ENCODE measurements at places on chromosomes 12 and 14.

DNA sequence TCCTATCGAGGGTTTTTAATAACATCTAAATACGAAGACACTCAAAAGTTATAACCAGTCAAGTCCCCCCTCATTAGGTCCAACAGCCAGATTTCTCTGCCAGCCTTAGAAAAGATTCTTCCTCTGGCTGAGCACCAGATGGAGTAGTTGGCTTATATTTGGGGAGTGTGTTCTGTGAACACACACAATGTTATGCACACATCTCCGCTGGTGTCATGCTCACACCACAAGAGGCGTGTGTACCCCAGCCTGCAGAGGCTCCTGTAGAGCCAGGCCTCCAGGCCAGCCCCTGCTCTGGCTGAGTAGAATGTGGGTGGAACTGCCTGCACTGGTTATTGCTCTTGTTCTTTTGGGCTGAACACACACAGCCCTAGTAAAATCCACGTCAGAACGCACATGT lies 64.0 kb downstream of the PIWIL1 start:
- DNase-seq, result no peak

GRCh38 chr14:54192610-54193009 lies 204.2 kb upstream of the CDKN3 start:
- DNase-seq, result no peak

- peak; percentile 94 for DNase-seq
Observed at GRCh38 chr14:33848706-33849454, 102.0 kb downstream of the EGLN3 start.

DNA sequence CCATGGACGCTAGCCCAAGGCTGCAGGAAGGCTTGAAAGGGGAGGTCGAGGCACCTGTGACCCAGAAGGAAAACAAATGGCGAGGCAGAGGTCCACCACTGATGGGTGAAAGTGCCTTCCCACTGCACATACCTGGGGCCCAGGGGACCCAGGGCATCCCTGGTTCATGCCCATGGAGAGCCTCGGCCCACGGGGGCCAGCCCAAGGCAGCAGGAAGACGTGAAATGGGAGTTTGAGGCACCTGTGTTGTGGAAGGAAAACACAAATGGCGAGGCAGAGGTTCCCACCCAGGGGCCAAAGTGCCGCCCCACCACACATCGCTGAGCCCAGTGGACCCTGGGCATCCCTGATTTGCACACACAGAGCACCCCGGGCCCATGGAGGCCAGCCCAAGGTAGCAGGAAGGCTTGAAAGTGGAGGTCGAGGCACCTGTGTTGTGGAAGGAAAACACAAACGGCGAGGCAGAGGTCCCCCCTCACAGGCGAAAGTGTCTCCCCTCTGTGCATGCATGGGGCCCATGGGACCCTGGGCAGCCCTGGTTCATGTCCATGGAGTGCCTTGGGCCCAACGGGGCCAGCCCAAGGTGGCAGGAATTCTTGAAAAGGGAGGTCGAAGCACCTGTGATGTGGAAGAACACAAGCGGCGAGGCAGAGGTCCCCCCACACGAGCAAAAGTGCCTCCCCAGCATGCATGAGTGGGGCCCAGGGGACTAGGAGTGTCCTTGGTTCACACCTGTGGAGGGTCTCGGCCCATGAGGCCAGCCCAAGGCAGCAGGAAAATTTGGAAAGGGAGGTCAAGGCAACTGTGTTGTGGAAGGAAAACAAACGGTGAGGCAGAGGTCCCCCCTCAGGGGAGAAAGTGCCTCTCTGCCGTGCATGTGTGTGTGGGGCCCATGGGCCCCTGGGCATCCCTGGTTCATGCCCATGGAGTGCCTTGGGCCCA lies 383.3 kb downstream of the ALG10 start:
- peak; percentile 12 for DNase-seq

DNA sequence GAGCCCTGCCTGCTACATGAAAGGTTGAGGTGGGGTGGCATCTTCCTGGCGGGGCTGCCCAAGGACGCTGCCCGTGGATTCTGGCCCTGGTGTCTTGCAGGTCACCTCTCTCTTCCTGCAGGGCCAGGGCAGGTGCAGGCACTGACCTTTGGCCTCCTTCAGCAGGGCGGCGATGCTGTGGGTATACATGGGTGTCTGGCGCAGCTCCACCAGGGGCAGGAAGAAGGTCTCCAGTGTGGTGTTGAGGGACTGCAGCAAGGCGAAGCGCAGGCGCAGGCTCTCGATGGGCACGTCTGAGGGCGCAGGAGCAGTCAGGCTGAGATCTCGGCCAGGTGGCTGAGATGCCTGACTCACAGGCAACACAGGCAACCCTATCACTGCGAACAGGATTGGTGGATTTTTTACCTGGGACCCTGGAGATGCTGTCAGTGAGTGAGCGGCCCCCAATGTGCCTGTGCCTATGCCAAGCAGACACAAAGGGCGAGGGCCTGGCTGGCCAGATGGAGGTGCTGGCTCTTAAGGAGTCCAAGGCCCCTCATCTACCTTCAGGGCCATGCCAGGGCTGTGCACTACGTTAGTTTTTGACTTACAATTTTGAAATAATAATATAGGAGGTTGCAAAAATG lies 45.7 kb downstream of the TRAFD1 start:
- no peak for DNase-seq

DNA sequence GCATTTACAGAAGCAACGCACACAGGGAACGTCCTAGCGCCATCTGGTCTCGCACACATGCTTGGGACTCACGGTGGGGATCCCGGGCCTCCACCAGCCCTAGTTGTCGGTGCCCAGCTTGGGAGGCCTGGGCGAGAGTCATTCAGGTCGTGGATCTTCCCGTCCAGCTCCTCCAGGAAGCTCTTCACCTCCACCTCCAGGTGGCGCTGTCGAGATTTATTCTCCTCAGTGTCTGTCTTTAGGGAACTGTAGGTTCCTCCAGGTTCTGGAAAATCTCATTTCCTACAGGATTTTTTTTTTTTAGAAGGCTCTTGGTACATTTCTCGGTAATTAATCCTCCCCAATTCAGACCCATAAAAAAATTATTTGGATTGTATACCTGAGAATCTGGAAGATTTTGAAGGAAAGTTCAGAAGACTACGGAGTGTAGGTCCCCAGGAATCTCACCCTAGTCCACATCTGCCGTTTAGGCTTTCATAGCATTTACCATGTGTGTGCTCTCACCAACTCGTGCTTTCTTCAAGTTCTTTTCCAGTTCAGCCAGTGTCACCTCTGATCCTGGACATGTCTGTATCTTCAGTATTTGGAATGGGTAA lies 910.0 kb downstream of the TMEM121 start:
- no peak for DNase-seq

DNA sequence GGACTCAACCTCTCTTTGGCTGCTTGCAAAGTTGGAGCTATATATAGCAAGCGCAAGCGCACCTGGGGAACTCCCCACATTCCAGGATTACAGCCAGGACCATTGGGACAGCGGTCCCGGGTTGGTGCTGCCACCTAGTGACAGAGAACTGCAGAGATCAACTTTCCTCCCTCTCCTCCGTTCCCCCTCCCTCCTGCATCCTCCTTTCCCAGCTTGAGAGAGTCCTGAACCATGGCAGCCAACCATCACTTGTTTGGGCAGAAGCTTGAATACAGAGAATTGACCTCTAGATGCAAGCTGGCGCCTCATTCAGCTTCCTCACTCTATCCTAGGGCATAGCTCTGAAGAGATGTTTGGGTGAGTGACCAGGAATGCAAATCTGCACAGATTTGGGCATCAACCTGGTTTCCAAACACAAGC lies 17.4 kb upstream of the FLVCR2 start:
- peak; percentile 90 for DNase-seq

- peak; percentile 65 for DNase-seq
Observed at GRCh38 chr14:93984987-93985410, 8.6 kb upstream of the ASB2 start.

DNA sequence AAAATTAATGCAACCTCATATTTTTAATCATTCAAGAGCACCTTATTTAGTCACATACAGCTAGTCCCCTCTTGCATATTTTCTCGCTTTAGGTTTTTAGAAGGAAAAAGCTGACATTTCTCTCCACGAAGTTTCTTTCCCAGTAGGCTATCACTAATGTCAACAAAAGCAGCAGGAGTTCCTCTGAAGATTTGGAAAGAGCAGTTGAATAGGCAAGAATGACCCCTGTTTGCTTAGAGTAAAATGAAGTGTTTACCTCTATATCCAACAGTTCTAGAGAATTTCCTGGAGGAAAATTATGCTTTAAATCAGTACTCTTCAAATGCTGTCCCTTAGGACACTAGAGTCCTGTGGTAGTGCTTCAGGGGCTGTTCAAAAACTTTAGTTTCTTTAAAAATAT lies 188.1 kb upstream of the PRKD1 start:
- no peak for DNase-seq

DNA sequence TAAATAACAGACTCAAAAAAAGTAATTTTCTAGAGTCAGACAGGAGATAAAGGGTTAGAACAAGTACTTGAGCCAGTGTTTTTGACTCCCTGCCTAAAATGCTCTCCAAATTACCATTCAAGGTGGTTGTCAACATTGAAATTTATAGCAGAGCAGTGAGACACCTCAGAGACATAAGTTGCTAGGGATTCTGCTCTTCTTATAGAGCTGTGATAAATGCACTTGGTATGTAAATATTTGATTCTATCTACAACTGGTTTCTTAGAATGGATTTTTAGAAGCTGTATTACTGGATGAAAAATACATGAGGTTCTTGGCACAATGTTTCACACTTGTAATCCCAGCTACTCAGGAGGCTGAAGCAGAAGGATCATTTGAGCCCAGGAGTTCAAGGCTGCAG lies 83.9 kb upstream of the OSBPL8 start:
- DNase-seq, result no peak

DNA sequence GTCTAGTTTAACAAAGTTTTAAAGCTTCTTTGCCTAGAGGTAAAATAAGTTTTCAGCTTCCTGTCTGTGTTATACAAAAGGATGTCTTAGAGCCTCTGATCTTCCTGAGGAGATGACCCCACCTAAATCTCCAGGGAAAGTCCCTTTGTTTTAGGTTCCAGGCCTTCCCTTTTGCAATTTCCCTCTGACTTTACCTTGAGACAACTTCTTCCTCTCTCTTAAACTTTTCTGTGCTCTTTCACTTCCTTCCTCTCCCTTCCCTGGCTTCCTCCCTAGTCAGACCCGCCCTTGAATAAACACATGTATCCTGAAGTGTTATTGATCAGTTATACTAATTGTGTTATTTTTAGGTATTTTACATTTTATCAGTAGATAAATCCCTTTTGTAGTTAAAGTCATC lies 134.8 kb downstream of the DYRK2 start:
- DNase-seq, result no peak

GRCh38 chr12:78387721-78388120 lies 476.9 kb upstream of the SYT1 start:
- no peak for DNase-seq

- no peak for DNase-seq
Observed at GRCh38 chr14:61493239-61493638, 171.9 kb downstream of the PRKCH start.

- DNase-seq, result no peak
Observed at GRCh38 chr12:120774169-120774916, 48.7 kb downstream of the ACADS start.

GRCh38 chr12:1930803-1931597 lies 12.5 kb upstream of the CACNA2D4 start:
- peak; percentile 28 for DNase-seq

DNA sequence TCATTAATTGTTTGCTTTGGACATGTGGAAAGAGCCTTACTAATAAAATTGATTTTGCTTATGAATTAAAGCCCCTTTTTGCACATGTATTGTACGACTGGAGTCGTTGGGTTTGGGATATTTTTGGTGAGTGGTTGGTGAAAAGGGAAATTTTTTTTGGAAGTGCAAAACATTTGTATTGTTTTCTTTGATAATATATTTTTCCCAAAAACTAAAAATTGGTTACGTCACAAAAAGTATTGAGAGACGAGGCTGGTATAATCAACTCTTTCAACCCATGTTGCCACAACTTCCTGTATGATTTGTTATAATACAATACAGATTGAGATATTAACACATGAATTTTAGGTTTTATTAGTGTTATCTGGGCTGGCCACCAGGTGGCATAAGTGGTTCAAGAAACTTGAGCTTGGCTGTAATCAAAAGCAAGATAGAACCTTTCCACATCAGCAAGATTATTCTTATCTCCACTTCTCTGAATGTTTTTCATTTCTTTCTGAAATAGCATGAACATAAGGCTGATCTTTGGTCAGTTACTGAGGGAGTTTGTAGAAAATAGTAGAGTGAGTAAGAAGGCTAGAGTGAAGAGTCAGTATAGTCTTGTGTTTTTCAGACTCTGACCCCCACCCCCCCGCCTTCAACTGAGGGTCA lies 8.7 kb downstream of the NGDN start:
- DNase-seq, result no peak

GRCh38 chr12:131347732-131348131 lies 363.2 kb upstream of the SFSWAP start:
- DNase-seq, result no peak

GRCh38 chr12:99910342-99910741 lies 74.4 kb downstream of the ANKS1B start:
- no peak for DNase-seq

- DNase-seq, result no peak
Observed at GRCh38 chr12:71551529-71551928, 111.9 kb downstream of the LGR5 start.

- DNase-seq, result peak; percentile 83
Observed at GRCh38 chr12:6852651-6853354, 853 bp downstream of the USP5 start.

All from H9 (cell line).